ENCODE measurements at places on chromosomes 7 and 10.
A peak's percentile ranks its signal among the peaks of the same experiment; 100 is the strongest.

DNA sequence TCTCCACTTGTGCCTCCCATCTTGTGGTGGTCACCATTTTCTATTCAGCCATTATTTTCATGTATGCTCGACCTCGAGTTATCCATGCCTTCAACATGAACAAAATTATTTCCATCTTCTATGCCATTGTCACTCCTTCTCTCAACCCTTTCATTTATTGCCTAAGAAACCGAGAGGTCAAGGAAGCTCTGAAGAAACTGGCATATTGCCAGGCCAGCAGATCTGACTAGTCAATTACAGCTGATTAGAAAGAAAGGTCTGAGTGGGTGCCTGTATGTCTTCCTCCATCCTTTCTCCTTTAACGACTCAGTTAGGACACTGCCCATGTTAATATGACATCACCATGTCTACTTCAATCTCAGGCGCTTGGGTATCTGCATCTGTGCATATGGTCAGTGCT, 4.6 kb downstream of the OR6B1 start:
- DNase-seq: no peak

GRCh38 chr10:17835688-17836087, 26.5 kb downstream of the MRC1 start:
- DNase-seq: no peak

GRCh38 chr7:6307762-6308161, 35.3 kb upstream of the CYTH3 start:
- DNase-seq: no peak

- no peak for DNase-seq
These were observed 2.2 kb upstream of the KCTD7 start for GRCh38 chr7:66626331-66626934.

DNA sequence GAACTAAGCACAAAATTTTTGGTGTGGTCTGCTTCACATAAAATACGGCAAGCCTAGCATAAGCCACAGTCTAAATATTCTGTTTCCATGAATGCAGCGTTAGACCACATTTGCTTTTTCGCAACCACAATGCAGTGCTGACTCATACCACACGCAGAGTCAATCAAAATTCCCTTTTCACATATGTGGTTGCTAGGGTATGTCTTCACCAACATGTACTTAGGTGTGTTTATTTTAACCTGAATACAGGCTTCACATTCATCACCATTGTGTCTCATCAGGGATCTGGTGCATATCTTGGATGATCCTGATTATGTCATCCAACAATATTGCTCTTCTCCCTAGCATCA, 90.8 kb downstream of the CHN2 start:
- no peak for DNase-seq

- DNase-seq: no peak
These were observed 61.3 kb downstream of the DNAH11 start for GRCh38 chr7:21603972-21604749.

DNA sequence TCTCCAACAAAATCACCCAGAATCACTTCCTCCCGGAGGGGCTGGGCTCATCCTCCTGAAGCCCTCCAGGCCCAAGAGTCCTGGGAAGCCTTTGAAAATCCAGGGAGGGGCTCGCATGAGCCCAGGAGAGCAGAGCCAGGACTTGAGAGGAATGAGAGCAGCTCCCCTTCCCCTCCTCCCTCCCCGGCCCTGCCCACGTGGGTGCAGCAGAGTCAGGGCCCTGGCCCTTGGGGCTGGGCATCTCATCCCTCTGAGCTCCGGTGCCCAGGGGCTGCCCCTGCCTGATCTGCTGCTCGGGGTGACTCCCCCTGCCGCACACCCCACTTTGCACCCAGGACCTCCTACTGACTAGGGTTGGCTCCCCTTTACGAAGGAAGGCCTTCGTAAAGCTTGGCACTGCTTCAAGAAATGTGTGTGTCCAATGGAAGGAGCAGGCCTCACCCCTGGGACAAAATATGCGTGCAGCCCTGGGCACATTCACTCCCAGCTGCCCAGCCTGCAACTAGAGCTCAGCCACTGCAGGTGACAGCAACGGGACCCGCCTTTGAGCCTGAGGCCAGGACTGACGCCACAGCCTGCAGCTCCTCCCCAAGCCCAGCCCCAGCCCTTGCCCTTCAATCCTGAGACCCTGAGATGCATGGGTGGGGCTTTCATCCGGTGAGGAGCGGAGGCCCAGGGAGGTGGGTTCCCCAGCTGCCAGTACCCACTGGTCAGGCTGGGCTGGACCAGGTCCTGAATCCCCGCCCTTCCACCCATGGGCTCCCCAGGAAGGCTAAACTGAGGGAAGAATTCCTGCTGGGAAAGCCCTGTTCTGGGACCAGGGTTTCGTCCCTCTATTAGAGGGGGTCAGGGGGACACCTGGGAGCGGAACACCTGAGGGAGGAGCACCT, 21.8 kb downstream of the PWWP2B start:
- no peak for DNase-seq

DNA sequence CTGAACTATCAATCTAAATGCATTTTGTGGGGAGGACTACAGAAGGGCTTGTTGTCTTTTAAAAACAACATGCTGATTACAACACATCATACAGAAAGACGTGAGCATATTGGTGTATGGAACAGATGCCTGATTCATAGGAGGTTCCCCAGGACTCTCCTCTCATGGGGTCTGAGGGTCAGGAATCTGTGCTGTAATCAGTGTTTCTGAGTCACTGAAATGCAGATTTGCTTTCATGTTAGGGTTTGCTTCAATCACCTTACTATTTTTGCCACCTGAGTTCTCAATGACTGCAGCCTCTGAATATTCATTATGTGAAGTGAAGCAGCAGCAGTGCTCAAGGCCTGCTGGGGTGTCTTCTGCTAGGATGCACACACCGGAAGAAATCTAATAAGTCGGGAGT, 550 bp upstream of the ANK3 start:
- no peak for DNase-seq

DNA sequence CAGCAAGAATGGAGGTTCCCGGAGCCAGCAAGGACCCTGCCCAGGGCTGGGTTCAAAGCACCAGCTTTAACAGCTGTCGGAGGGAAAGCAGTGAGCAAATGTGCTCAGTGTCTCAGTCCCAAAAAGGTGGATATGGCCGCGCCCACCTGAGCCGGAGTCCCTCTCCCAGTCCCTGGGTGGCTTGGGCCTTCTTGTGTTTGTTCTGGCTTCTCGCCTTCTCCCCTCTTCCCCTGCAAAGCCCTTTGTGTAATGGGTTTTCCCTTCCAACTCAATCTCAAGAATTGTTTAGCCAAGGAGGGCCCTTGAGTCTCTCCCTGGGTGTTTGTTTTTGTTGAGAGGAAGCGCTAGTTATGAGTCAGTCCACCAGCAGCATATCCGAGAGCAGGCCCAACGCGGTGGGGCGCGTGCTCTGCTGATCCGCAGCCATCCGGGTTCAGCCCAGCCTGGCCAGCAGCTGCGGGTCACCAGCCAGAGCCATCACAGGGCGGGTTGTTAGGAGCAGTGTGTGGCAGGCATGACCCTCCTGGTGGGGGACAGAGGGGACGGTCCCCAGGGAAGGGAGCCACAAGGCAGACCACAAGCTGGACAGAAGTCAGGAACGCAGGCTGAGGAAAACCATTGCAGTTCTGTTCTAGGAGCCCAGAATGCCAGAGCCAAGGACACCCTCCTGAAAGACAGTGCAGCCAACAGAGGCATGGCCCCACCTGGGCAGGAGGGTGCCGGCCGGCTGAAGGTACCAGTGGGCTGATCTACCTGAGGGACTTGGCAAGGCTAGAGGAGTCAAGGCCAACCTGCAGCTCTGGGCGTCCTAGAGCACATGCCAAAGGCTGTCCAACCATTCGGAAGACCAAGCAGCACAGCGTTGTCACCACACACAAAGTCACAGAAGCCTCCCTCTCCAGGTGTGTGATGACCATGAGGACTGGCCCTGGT, 21.3 kb downstream of the CALML3 start:
- DNase-seq: no peak

DNA sequence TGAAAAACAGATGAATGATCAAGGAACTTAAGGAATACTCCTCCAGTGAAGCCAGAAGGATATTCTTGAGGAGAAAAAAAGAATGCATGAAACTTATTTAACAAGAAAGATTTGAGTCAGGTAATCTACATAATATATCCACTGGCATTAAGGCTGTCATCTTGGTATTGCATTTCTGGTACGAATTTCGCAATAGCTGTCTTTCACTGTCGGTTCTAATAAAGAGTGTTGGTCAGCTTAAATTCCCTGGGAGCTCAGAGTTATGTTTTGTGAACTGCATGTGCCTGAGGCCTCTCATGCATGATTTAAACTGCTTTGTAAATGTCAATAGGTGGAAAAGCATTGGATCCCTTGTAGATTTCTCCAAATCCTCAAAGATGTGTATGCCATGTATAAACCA, 565.3 kb upstream of the GALNT17 start:
- no peak for DNase-seq

GRCh38 chr10:14564268-14564744, 210.4 kb downstream of the FAM107B start:
- DNase-seq: no peak

DNA sequence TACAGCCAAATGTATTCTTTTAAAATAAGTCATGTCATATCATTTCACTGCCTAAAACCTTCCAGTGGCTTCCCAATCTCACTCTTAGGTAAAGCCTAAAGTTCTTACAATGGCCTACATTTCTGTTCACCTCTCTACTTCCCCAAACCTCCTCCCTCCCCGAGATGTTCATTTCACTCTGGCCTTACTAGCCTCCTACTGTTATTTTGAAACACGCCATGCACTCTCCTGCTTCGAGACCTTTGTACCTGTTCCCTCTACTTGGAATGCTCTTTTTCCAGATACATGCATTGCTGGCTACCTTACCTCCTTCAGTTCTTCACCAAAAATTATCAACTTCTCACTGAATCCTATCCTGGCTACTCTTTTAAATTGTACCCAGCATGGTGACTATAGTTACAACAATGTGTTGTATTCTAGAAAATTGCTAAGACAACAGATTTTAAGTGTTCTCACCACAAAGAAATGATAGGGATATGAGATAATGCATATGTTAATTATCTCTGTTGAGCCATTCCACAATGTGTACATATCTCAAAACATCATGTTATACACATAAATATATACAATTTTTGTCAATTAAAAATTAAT, 50.6 kb upstream of the STRIP2 start:
- no peak for DNase-seq

GRCh38 chr10:108250936-108251620, 1086.6 kb upstream of the SORCS1 start:
- no peak for DNase-seq

DNA sequence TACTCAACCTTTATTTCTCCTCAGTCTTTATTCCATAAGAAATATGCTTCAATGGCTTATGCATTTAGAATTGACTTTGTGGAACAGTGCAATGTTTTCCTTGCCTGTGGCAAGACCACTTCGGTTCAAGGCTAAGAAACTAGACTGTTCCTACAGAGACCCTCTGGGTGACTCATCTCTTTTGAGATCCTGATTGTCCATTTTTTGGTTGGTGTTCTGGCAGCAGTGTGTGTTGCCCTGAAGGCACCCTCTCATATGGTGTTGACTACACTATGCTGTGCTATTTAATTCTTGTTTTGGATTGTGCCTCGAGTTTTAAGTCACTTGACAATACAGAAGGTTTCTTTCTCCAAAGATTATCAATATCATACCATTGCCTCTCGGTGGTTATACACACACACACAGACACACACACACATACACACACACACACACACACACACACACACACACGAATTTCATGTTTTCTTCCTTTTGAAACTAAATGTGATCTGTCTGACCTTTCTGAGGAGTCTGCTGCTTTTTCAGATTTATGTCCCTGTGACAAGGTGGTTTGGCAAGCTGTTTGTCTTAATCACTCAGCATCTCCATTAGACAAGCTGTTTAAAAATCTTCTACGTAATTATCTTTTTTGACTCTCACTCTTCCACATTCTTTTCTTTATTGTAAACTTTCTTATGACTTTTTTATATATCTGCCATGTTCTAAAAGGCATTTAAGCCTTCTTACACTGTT, 187.2 kb downstream of the VTI1A start:
- DNase-seq: no peak

- DNase-seq: no peak
These were observed 43.0 kb downstream of the SCRN1 start for GRCh38 chr7:29946428-29947186.

- no peak for DNase-seq
These were observed 7.1 kb upstream of the COL17A1 start for GRCh38 chr10:104092749-104093148.

- DNase-seq: no peak
These were observed 144.5 kb downstream of the SLC25A13 start for GRCh38 chr7:96177353-96177752.

DNA sequence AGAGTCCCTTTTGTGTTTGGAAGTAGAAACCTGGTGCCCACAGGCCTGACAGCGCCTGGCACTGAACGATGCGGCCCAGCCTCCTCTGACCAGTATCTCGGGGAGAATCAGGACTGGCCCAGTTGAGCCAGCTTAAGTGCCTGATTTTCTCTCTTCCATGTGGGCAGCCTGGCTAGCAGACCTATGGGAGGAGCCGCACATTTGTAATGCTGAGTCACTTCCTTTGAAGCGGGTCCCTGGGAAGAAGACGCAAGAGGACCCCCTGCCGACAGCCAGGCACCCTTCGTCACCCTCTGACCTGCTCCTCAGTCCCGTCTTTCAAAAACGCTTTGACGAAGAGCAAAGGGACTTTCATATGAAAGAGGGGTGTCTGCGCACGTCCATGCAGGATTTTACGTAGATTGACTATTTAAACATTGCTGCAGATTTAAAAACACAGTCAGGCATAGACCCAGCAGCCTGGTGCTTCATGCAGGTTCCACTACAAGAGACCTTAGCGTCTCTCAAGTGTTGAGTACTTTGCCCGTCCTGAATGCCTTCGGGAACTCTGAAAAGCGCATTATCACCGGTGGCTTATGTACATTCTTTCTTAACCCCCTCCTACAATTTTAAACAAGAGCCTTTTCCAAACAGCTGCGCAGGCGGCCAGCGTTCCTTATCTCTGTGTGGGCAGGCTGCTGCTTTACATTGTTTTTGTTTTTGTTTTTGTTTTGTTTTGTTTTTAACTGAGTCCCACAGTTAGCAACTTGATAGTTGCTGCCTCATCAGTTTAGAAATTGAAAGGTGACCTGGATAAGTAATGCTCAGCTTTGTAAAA, 36.5 kb upstream of the AP5Z1 start:
- DNase-seq: no peak

GRCh38 chr7:87934699-87935383, 790 bp downstream of the ADAM22 start:
- DNase-seq: peak; percentile 16

GRCh38 chr10:97182288-97182990, 3.3 kb downstream of the SLIT1 start:
- no peak for DNase-seq
